GM13976 (cell line): ENCODE measurements at places on chromosomes 1 and 21.
A peak's percentile ranks its signal among the peaks of the same experiment; 100 is the strongest.

- DNase-seq, result no peak
Observed at GRCh38 chr1:235049217-235049616, 79.4 kb downstream of the TOMM20 start.

DNA sequence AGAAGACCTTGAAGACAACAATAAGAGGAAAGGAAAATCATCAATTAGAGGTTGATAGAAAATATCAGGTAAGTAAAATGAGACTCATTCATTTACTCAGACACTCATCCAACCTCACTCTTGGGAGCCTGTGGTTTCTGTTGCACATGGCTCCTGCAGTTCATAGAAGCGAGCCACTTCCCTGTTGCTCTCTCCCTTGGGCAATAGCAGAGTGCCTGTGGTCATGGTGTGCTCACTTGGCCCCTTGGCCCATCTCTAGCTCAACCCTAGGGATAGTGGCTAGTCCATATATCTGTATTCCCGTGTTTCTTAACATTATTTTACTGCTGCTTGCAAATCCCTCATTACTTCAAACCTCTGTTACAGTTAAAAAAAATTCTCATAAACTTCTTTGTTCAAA, 368.6 kb downstream of the PTPRC start:
- DNase-seq, result no peak

DNA sequence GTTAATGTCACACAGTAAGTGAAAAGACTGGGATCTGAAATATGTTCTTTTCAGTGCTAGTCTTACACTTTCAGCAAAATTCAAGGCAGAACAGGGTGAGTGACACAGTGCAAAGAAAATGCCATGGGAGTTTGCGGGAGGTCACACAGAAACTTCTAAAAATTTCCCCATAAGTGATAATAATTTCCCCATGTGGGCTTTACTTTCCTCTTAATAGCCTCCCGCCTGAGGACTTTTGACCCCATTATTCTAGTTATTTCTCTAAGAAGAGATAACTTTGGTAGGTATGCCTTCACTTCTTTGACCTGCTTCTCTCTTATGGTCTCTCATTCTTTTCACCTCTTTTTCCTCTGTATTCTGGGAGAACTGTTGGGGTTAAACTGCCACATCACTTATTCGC, 8.1 kb upstream of the DNAH14 start:
- DNase-seq, result no peak

DNA sequence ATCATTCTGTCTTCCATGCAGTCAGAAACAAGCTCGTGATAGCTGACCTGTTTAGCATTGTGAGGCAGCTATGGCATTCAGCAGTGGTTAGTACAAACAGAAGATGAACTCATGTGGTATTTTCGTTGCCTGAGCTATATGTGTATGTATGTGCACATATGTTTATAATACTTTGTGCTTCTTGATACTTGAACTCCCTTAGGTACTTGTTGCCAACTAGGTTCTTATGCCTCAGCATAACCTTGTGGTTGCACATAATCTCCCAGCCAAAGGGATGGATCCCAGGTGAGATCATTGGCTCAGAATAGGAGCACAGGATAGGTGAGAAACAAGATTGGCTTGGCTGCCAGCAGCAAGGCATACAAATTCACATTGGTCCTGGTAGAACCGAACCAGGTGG, 86.1 kb downstream of the VPS26C start:
- no peak for DNase-seq

DNA sequence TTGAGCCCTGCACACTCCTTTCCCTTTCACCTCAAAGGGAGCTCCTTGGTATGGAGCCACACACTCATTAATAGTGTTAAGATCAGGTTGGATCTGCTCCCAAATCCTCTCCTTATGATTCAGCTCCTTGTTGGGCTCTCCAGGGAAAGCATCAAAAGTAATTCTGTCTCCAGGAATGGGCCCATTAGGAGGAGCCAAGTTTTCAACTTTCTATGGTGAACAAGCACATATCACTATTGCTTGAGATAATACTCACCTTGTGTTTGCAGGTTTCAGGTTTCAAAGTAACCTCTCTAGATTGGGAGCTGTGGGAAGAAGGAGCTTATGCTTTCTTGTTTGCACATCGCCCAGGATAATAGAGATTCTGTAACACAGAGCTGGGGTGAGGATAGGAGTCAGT, 164.8 kb downstream of the TNFSF18 start:
- no peak for DNase-seq

DNA sequence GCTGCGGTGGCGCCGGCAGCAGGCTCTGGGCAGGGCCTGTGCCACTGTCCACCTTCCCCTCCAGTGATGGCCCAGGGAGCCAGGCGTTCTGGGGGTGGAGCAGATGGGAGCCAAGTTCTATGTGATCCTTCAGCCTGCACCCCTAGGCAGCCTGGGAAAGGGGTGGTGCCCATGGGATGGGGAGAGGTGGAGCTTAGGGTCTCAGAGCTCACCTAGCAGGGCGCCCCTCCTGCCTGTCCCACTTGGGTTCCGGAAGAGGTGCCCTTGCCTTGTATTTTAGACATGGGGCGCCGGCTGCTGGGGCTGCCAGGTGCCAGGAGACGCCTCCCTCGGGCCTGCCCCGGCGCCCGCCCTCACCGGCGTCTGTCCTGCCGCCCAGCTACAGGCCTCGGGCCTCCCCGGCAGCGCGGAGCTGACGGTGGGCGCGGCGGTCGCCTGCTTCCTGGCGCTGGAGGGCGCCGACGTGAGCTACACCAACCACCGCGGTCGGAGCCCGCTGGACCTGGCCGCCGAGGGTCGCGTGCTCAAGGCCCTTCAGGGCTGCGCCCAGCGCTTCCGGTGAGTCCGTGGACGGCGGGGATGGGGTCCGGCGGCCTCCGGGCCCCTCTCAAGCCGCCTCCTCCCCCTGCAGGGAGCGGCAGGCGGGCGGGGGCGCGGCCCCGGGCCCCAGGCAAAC, 3.1 kb upstream of the MMP23B start:
- peak; percentile 54 for DNase-seq
